BJ (cell line): ENCODE measurements at places on chromosomes 6 and 20.

DNA sequence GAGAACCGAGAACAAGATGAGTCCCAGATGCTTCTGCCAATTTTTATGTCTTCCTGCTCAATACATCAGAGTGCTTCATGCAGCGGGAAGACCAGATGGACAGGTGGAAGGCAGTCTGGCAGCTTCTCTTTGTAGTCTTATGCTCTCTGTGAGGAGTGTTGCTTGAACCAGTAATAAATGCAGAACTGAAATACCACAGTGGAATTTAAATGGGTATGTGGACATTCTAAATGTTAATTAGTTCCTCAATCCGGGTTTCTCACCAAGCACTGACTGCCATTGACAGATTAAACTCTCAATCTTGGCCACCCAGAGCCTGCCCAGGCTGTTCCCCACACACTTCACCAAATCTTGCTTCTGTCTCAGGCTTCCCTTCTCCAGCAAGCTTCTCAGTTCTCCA is 695.5 kb upstream of the CHD6 start:
- no peak for DNase-seq

GRCh38 chr20:34532320-34532719 is 16.1 kb downstream of the DYNLRB1 start:
- DNase-seq: no peak

DNA sequence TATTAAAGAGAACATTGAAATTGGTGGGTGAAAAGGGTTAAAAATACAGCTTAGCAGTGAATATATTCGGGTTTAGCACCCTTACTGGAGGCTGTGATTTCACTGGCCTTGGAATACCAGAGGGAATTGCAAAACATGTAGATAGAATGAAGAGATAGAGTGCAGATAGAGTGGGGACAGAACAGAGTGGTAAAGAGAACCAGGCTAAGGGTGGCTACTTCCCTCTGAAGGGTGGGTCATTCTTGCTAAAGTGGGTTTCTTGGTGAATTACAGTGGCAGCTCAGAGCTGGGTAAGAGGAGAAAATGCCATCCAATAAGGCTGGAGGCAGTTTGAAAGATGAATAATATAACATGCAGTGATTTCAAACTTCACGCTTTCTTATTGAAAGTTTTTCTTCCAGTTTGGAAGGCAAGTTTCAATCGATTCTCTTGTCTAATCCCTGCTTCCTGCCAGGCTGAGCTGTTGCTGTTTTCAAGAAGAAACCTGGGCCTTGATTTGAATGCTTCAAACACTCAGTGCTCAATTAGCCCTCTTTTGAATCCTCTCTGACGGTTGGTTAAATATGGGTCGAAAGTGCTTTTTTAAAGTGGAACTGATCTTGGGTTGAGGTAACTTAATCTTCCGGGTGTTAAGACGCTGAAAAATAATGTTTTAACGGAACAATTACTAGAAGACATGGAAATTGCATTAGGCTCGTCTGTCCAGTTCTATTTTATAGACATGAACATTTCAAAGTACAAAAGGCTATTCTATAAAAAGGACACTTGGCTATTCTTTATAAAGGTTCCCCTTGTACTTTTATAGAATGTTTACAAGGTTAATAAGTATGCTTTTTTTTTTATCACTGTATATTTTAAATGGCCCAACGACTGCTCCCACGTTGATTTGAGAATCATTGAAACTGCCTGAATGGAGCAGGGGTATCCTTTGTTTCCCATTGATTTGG is 203.3 kb downstream of the BCAS1 start:
- DNase-seq: no peak

DNA sequence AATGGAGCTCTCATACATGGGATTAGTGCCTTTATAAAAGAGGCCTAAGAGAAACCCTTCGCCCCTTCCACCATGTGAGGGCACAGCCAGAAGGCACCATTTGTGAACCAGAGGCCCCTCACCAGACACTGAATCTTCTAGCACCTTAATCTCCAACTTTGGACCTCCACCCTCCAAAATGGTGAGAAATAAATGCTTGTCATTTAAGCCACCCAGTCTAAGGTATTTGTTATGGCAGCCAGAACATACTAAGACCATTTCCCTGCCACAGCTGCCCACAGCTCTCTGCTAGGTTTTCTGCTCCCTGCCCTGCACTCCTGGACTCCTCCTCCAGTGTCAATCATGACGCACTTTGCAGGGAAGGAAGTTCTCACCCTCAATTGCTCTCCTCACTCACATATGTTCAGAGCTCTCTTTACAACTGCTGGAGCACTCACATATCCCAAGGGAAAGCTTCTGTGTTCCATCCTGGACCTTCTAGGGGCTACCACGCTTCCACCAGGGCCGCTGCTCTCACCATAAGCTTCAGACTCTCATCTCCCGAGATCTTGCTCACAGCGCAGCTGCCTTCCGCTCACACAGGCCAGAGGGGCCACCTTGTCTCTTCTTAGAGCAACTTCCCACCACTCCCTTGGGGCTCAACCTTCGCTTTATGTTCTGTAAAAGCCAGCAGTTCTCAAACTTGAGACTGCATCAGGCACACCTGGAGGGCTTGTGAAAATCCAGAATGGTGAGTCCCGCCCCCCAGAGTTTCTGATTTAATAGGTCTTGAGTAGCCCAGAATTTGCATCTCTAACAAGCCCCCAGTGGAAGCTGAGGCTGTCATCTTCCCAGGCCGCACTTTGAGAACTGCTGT is 1.6 kb upstream of the LY86 start:
- no peak for DNase-seq

DNA sequence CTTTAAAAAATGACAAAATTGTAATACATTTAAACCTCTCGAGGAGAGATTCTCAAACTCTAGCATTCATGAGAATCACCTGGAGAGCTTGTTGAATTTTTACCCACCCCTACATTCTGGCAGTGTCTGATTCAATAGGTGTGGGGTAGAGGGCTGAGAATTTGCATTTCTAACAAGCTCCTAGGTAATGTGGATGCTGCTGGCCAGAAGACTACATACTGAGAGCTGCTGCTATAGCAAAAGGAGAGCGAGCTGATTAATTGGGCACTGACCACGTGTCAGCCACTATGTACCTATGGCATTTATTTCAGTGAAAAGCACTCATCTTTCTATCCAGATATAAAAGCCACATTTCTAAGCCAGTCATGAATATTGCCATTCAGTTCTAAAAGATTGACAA is 169.0 kb upstream of the NRSN1 start:
- no peak for DNase-seq

GRCh38 chr20:56245761-56246160 is 2.8 kb upstream of the MC3R start:
- no peak for DNase-seq

- DNase-seq: no peak
Measured at GRCh38 chr20:41140226-41141133, 3.1 kb downstream of the PLCG1 start.

DNA sequence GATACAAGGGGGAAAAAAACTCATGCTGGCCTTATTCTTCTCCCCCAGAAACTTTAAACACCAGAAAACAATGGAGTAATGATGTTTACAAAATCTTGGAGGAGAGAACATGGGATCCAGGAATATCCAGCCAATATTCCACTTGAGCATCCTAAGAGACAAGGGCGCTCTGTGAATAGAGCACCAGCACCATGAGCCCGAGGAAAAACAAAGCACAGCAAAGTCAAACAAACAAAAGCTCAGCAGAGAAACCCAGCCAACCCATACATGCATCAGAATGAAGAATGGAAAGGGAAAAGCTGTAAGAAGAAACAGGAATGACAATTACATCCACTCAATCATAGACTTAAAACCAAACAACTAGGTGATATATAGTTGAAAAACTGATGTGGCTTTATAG is 4.6 kb upstream of the NAA20 start:
- no peak for DNase-seq

DNA sequence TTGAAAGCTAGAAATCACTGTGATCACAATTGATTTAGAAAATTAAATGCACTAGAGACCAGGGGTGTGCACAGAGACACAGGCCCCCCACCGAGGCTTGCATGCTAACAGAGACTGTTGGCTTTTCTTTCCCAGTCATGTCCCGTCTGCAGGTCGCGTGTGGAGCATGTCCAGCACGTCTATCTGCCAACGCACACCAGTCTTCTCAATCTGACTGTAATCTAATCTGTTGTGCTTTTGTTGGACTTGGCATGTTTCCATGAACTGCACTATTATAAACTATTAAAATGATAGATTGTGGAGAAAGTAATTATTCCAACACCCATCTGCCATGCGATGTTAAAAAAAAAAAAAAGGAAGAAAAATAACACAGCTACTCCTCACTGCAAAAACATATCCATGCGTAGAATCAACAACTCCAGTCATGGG is 17.7 kb downstream of the MYLIP start:
- no peak for DNase-seq

- DNase-seq: no peak
Measured at GRCh38 chr20:50194831-50195523, 4.3 kb downstream of the CEBPB start.

DNA sequence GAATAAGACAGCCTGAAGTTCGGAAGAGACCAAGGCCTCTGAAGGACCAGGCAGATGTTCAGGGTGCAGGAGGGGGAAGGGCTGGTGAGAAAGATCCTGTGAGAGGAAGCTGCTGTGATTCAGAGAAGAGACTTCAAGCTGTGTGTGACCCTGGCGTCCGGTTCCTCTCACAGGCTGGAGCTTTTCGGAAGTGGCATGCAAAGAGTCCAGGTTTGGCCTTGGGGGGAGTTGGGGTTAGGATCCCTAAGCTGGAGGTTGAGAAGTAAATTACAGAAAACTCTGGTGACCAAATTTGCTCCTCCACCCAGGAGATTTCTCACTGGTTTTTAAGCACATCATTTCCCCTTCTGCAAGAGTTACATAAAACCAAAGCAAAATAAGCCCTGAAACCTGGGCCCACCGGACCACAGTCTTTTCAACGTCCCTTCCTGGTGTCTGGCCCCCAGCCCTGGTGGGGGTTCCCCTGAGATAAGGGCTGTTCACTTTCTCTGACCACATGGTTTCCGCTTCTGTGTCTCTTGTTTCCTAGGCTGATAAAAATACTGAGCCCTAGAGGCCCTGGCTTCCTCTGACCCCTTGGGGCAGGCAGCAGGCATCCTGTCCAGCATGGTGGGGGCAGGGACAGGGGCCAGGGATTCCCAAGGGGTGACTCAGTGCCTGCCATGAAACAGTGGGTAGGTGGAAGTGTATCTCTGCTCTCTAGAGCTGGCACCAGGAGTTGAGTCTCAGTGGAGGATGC is 12.0 kb upstream of the LTA start:
- DNase-seq: no peak

DNA sequence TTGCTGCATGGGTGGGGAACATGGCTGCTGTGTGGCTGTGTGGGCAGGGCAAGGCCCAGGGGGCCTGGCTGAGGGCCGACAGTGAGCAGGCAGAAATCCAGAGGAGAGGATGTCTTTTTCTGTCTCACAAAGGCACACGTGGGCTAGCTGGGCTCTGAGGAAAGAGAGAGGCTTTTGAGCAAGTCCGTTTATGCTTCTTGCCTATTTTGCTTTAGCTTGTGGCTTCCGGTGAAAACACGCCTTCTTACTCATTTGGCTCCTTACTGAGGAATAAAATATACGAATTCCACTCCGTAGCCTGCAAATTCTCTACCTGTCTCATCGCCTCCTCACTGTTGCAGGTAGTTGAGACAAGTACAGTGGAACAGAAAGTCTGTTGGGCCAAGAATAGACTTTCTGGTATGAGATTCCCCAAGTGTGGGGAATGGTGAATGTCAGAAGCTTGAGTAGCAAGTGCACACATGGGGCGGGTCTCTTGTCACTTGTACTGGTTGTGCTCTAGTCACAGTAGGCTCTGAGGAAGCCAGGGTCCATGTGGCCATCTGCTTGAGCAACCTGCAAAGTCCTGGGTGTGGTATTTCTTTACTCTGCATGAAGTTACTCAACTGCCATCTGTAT is 28.4 kb downstream of the WRNIP1 start:
- DNase-seq: no peak

DNA sequence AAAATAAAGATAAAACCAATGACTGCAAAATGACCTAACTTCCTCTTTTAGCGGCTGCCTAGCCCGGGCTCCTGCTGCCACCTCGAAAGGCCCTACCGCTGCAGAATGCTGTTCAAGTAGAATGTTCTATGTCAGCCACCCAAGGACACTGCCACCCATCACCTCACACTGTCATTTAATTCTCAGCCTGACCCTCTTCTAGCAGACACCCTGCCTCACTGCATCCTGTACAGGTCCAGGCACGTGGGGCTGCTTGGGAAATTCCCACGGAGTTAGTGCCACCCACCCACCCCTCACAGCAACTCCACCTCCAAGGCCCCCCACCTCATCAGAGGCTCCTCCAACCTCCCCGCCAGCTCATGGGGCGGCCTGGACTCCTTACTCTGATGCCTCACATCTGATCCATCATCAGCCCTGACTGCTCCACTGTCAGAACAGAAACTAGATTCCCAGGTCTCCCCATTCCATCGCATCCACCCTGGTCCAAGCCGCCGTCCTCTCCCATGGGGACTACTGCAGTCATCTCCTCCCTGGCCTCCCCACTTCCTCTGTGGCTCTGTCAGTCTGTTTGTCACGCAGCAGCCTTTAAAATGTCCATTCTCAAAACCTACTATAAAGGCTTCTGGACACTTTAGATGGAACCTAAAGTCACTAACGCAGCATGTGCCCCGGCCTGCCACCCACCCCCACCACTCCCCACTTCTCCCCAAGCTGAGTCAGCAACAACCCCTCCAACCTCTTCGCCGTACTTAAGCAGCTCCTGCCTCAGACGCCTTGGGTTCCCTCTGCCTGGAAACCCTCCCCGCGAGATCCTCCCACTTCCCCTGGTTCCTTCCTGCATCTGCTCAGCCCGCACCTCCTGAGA is 17.0 kb downstream of the NFATC2 start:
- no peak for DNase-seq

GRCh38 chr20:25360631-25361286 is 29.9 kb downstream of the ABHD12 start:
- DNase-seq: no peak

DNA sequence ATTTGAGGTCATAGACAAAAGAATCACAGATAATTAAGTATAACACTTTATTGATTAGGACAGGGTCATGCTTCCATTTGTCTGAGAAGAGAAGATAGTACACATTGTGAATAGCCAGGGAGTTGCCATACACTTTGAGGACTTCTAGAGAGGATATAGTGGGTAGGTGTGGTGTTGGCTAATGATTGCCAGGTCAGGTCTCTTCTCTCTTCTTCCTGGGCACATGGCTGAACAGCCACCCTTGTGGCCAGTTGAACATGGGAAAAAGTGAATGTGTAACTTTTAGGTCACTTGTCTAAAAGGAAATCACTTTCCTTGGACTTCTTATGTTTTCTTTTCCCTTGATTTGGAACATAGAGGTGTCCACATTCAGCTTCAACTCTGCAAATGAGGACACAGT is 772.1 kb upstream of the MAP3K7 start:
- DNase-seq: no peak

DNA sequence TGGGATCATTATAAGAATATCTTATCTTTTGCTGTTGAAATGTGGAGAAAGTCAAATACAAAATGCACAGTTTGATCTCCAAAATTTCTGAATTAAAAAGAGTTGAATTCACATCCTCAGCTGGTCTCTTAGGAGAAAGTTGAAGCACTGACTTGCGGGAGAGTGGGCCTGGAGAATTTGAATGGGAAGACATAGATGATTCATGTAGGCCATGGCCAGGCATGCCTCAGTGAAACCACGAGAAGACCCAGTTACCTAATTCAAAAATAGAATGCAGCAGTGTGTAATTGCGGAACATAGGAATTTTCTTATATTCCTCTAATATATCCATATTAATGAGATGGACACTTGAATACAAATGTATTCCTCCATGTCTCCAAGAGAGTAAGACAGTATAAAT is 53.0 kb upstream of the DTNBP1 start:
- DNase-seq: no peak
